ELF-1 (cell line): ENCODE measurements at places on chromosomes 5 and 9.

DNA sequence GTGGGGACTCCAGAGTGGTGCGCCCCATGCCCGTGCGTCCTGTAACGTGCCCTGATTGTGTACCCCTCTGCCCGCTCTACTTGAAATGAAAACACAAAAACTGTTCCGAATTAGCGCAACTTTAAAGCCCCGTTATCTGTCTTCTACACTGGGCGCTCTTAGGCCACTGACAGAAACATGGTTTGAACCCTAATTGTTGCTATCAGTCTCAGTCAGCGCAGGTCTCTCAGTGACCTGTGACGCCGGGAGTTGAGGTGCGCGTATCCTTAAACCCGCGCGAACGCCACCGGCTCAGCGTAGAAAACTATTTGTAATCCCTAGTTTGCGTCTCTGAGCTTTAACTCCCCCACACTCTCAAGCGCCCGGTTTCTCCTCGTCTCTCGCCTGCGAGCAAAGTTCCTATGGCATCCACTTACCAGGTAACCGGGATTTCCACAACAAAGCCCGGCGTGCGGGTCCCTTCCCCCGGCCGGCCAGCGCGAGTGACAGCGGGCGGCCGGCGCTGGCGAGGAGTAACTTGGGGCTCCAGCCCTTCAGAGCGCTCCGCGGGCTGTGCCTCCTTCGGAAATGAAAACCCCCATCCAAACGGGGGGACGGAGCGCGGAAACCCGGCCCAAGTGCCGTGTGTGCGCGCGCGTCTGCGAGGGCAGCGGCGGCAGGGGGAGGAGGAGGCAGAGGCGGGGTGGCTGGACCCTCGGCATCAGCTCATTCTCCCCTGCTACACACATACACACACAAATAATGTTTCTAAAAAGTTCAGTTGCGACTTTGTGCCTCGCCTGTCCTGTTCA is 668 bp downstream of the GLIS3 start:
- peak; percentile 38 for DNase-seq

GRCh38 chr5:38551030-38552017 is 5.1 kb downstream of the LIFR start:
- DNase-seq = no peak

GRCh38 chr5:38249812-38250211 is 8.5 kb upstream of the EGFLAM start:
- peak; percentile 6 for DNase-seq

GRCh38 chr9:34974664-34975063 is 14.9 kb upstream of the DNAJB5 start:
- DNase-seq = no peak

DNA sequence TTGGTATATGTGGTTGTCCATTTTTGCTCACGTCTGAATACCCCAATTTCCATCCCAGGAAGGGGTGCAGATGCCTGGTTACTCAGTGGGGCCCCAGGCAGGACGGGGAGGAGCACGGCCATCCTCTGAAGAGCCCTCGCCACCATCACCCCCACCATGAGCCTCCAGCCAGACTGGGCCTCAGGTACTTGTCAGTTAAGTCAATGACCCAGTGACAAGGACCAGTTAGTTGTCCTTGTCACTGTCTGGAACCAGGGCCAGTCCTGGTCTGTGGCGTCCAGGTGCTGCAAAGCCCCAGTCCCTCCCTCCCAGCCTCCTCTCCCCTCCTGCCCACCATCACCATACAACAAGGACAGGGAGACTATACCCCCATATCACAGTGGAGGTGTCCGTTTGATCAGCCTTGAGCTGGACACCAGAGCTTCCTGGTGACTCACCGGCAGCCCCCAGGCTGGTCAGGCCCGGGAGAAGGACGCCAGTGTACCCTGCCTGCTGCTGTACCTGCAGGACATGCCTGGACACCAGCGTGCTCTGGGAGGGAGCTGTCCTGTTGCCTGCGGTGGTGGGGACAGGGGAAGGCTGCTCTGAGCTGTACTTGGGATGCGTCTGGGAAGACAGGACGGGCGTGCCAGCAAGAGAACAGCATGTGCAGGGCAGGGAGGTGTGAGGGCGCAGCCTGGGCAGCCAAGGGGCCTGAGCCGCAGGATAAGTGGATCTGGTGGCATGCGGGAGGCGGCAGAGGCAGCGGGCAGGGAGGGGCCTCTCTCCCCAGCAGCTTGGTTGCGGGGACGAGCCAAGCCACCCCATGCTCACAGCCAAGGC is 32.6 kb upstream of the TTLL11 start:
- DNase-seq = peak; percentile 80

GRCh38 chr9:84146893-84147710 is 166.5 kb downstream of the RMI1 start:
- DNase-seq = no peak

DNA sequence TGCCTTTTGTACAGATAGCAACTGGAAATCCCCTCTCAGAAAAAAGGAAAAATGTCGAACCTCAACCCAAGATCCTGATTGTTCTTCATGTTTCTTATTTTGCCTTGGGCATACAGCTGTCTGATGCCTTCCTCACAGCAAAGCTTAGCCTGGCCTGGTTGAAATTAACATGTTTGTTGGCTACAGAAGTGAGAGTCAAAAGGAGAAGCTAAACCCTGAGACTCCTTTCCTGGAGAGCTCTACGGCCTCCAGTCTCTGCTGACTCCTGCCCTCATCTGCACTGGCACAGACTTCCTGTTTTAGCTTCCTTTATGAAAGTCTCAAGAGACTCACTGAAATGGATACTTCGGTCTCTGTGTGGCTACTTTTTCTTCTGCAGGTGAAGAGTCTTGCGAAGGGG is 186.7 kb downstream of the PARP8 start:
- no peak for DNase-seq

DNA sequence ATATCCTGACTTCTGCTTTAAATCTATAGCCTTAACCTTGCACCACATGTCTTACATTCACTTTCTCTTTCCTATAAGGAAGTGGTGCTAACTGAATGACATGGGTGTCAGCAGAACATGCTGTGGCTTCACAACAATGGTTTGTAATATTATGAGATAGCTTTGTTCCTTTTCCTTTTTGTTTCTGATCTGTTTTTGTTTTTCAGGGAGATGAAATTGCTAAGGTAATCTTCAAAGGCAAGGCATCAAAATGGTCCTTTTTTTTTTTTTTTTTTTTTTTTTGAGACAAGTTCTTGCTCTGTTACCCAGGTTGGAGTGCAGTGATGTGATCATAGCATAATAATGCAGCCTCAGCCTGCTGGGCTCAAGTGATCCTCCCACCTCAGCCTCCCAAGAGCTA is 53.6 kb upstream of the RANBP6 start:
- no peak for DNase-seq

DNA sequence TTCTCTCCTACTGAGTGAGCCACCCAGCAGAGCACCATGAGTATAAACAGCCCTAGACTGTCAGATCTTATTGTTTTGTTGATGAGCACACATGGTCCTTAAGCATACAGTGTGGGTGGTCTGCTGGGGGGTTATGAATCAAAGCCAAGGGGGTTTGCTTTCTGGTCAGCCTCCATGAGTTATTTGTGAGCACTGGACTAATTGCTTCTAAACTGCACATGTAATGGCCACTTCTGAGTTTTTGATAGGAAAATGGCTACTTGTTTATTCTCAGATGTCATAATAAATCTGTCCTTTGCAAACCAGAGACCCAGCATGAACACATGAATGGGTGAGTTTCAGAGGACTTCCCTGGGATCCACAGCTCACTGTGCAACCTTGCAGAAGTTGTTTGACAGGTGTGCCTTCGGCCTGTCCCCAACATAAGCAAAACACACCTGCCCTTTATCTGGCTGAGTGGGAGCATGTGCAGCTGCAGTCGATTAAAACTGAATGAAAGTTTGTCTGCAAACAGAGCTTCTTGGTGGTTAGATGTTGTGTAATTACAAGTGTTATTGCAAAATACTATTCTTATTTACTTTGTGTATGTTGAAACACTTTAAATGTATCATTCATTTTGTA is 35.9 kb downstream of the MAMDC2 start:
- DNase-seq = no peak

- DNase-seq = peak; percentile 50
Measured at GRCh38 chr5:149915392-149916260, 29.0 kb downstream of the PDE6A start.

DNA sequence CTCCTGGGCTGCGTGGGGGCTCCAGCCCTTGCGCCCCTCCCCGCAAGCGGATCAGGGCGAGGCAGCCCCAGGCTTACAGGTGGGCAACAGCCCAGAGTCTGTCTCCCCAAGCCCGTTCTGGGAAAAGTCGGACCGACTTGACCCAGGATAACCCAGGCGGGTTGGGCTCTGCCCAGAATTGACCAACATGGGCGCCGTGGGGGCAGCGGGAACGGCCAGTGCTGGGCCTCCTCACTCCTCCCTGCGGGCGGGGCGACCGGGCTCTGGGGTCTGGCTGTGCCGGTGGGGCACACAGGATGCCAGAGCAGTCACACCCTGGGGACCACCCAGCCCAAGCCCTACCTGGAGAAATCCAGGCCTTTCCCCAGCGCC is 15.3 kb upstream of the SYNPO start:
- no peak for DNase-seq

DNA sequence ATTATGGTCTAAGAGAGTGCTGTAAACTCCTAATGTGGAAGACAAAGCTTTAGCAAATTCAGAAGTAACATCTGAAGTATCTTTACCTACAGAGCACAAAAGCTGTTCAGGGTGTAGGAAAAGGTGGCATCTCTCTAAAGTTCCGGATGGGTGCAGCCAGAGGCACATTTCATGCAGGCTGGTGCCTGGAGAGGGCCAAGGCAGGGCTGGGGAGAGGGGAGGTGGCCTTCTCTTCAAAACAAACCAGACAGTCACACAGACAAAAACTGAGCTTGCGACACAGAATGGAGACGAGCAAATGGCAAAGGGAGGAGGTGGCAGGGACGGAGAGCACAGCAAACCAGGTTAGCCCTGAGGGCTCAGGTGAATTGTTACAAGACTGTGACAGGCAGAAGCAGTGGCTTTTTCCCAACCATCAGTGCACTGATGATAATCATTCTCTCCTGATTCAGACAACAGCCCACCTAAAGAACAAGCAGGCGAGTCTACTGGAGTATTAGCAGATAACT is 121.5 kb upstream of the PCA3 start:
- peak; percentile 68 for DNase-seq

DNA sequence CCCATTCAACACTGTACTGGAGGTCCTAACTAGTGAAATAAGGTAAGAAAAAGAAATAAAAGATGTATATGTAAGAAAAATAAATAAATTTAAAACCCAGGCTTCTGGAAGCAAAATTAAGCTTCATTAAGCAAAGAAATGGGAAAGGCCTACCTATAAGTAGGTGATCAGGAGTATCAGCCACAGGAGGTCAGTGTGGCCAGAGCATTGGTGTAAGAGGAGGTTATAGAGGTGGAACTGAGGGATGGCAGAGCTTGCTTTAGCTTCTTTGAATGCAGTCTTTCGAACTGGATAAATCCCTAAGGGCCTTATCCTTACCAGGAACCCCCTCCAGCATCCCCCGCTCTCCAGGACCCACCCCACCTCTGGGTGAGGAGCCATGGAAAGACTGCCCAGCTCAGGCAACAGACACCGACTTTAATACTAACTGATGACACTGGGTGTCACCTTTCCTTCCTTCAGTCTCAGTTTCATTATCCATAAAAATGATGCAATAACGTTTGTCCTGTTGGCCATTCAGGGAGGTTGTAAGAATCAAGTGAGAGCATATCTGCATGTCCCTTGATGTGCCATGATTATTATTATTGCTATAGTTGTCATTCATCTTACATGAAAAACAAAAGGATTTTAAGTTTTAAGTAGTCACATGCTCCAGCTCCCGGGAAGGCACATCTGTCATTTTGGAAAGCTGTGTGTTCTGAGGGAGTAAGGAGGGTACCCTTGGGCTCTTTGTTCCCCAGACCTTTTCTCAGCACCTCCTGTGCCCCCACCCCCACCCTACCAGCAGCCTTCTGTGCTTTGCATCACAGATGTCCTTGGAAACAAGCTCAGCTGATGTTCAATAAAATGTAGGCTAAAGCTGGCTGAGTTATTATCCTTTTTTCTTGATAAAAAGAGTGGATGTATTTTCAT is 50.8 kb upstream of the CTNNA1 start:
- DNase-seq = no peak

- DNase-seq = peak; percentile 69
Measured at GRCh38 chr9:108565651-108566378, 290.0 kb downstream of the ACTL7B start.

- DNase-seq = no peak
Measured at GRCh38 chr9:99013550-99013949, 69.8 kb downstream of the COL15A1 start.
